Stimulated activated CD4-positive, alpha-beta T cell treated with anti-CD3 and anti-CD28 coated beads, TNF-alpha, amount 100 ng/mL, for 4 hours (primary cell): ENCODE measurements at places on chromosomes 2 and 18.

- no peak for DNase-seq
Observed at GRCh38 chr2:61906186-61906470, 654 bp downstream of the COMMD1 start.

GRCh38 chr18:46353460-46353859 is 249.3 kb downstream of the HAUS1 start:
- DNase-seq: no peak

DNA sequence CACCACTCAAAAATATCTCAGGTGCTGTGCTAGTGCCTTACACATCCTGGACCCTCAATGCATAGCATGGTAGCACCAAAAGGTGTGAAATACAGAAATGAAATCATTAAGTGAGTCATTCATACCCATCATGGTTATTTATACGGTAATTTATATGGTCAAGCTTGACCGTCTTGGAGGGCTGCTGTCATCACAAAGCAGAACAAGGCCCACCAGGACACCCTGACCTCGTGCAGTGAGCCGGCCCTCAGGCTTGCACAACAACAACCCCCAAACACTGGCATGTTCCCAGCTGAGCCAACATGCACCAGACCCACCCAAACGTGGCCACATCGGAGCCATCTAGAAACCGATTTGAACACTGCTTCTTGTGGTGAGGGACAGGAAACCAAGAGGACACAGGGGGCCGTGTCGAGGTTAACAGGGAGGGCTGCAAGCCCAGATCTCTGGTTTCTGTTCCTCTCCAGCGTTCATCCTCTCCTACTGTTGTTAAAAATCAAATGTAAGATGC is 378.5 kb upstream of the ID2 start:
- peak; percentile 27 for DNase-seq

GRCh38 chr2:32865399-32866068 is 81.2 kb upstream of the LTBP1 start:
- no peak for DNase-seq

DNA sequence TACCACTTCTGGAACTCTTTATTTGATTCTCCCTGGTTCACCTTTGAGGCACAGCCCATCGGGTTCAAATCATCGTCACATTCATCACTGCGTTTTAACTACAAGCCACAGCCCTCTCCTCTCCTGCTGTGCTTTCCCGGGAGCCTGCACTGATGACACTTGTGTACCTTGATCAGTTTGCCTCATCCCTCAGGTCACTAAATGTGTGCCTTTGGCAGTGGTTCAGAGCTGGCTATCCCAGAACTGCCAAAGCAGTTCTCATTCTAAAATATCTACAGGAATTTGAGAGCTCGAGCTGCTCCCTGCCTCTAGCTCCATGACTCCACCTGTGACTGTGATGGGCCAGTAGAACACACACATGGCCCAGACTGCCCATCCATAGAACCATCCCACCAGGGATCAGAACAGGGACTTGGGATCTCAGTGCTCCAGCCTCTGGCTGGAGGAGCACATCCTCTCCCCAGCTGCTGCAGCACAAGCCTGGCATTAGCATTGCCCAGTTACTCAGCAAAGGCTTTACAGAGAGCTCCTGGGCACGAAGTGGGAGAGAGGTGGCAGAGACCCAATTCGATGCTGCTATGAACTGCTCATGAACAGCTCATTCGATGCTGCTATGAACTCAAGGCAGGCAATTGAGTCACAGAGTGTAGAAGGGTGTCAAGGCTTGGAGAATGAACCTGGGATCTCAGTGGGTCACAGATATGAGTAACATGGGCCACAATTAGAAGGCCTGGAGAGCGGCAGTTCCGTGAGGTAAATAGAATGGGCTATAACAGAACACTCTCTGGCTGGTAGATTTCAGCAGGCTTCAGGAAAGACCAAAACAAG is 41.9 kb downstream of the EVA1A start:
- DNase-seq: no peak

DNA sequence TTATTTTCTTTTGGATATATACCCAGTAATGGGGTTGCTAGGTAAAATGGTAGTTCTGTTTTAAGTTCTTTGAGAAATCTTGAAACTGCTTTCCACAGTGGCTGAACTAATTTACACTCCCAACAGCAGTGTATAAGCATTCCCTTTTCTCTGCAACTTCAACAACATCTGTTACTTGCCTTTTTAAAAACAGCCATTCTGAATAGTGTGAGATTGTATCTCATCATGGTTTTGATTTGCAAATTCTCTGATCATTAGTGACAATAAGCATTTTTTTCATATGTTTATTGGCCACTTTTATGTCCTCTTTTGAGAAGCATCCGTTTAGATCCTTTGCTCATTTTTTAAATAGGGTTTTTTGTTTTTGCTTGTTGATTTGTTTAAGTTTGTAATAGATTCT is 291.3 kb upstream of the COL3A1 start:
- DNase-seq: no peak

DNA sequence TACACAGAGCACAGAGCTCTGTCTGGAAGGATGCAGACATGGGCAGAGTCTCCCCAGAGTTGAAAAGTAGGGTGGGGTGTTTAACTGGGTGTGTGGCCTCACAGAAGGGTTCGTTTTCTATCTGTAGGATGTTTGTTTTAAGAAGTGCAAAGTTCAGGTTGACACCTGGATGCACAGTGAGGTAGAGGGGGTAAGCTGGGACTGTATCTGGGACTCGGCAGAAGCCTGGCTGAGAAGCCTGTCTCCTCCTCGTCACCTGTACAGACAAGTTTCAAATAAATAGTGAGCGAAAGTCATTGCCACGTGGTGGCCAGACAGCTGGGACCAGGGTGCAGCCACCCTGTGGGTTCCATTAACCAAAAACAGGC is 145.9 kb downstream of the KLHL29 start:
- DNase-seq: no peak

GRCh38 chr2:182426082-182426917 is 536 bp downstream of the PDE1A start:
- DNase-seq: no peak

- peak; percentile 10 for DNase-seq
Observed at GRCh38 chr2:207143215-207144172, 22.3 kb downstream of the KLF7 start.

DNA sequence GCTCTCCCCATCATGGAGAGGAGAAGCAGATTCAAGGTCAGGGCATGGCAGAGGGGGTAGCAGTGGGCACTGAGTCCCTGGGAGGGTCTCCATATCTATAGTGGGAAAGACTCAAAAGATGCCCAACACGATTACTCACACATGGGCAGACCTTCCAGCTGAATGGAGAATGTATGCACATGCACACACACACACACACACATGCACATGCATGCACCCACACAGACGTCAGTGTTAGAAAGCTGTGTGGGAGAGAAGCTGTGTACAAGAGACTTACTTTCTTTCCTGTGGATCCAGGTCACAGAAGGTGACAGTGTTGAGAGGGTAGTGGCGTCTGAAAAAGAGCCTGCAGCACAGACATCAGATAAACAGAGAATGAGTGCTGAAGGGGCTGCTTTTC is 194.5 kb downstream of the TNS1 start:
- no peak for DNase-seq

DNA sequence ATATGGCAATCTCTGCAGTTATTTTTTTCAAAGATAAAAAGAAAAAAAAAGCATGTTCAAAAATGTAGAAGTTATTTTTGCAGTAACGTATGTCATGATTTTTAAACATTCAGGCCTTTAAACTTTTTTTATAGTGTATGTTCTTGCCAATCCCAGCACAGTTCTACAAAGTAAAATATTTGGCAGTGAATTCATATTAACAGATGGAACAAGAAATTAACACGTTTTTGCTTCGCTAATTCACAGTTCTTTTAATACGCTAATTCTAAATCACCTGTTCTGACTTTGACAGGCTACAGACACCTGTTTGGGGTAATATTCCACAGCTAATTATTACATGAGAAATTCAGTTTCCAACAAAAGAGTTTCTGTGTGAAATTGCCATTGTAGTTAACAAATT is 183.2 kb downstream of the ARHGAP15 start:
- DNase-seq: no peak

GRCh38 chr2:48529194-48529593 is 760 bp upstream of the STON1 start:
- no peak for DNase-seq

- DNase-seq: no peak
Observed at GRCh38 chr18:36012891-36013290, 40.4 kb downstream of the RMP24 start.

DNA sequence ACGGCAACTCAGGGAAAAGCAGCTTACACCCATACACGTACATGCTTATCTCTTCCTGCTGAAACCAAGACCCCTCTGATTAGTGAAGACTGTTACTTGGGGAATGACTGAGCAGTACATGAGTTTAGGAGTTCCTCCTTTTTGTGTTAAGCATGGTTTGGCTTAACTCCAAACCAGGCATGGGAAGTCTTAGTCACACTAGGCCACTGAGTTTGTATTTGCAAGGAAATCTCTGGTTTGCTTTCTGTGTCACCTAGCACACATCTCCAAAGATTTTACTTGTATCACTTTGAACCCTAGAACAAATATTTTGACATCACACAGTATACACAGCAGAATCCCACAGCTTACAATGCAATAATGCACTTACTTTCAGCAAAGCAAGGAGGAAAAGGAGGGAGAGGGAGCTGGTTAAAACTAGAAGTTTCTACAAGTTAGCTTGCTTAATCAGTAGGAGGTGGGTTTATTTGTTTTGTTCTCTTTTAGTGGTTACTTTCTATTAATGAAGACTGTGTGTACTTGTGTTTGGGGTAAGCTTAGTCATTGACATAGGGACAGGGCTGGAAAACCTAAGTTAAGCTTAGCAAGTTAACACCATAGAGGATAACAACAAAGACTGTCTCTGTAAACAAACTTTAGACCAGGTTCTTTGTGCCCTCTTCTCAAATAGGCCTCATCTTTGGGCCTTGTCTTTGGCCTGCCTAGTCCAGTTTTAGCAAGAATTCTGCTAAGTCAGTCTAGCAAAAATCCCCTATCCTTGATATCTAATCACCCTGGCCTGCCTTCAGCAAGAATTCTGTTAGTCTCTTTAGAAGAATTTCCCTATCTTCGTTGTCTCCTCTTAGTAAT is 219.4 kb downstream of the MREG start:
- no peak for DNase-seq

DNA sequence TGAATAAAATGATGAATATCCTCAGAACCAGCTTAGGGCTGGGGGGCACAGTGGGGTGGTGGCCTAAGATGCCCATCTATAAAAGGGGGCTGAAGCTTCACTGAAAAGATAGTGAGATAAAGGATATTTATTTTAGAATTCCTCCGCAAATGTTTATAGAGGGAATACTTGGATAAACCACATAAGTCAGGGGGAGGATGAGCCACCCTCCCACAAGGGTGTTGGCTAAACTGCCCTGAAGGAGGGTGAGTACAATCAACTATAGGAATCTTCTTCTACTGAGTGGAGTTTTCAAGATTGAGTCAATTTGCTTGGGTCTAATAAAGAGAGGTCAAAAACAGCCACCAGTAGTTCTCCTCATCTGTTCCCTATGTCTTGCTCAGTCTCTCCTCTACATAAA is 114.5 kb upstream of the TANK start:
- DNase-seq: no peak

GRCh38 chr2:231475965-231476364 is 11.7 kb upstream of the NCL start:
- no peak for DNase-seq

DNA sequence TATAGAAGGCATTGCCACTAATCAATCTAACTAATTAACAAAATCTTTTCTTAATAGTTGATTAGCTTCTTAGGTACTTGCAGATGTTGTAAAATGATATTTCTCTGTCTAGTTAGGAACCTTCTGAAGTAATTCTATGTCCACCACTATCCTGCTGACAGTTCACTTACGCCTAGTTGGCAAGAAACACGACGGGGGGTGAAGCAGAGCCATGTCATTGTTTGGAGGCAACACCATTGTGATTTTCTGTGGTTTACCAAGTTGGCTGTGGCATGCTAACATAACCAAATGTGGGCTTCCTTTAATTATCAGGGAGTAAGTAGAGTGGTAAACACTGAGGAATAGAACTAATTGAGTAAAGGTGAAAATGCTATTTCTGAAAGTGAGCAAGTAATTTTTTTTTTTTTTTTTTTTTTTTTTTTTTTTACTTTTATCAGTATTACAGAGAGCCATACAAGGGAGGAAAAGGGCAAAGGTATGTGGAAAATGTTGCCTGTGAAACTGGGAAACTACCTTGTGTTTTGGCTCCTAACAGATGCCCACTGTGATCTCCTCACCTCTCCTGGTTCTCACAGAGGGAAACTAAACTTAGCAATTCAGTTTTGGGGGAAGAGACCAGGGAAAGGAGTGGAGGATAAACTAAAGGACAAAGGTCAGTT is 126.8 kb downstream of the MEIS1 start:
- no peak for DNase-seq

GRCh38 chr2:72933646-72934151 is 16.4 kb downstream of the EMX1 start:
- DNase-seq: no peak

DNA sequence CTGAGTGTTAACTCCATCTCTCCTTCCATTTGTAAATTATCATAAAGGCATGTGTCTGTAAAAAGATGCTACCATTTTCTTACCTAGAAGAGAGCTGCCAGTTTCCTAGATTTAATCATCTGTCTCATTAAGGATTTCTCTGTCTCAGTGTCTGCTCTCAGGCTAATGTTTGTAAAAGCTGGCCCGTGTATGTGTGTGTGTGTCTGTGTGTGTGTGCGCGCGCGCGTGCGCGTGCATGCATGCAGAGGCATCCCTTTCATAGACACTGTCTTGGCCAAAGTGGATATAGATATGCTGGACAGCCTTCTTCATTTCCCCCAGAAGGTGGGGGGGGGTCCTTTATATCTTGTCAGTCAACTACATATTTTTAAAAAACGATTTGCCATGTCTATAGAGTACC is 18.9 kb downstream of the MGAT5 start:
- no peak for DNase-seq

GRCh38 chr2:101310090-101310833 is 1.8 kb upstream of the RNF149 start:
- DNase-seq: no peak

- no peak for DNase-seq
Observed at GRCh38 chr18:9731380-9731779, 23.3 kb downstream of the RAB31 start.

DNA sequence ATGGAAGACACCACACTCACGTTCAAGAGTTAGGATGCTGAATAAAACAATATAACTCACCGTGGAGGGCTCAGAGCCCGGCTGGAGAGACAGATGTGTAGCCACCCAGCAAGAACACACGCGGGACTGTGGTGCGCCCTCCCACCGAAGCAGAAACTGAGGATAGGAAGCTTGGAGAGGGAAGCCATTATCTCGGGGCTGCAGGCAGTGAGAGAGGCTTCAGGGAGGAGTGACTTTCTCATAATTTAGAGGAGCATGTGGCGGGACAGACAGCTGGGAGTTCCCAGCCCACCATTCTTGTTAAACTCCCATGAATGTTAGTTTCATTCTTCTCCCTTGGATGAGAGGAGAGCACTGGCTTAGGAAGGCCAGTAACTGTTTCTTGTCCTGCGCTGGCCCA is 96.4 kb downstream of the MAPRE2 start:
- DNase-seq: no peak

DNA sequence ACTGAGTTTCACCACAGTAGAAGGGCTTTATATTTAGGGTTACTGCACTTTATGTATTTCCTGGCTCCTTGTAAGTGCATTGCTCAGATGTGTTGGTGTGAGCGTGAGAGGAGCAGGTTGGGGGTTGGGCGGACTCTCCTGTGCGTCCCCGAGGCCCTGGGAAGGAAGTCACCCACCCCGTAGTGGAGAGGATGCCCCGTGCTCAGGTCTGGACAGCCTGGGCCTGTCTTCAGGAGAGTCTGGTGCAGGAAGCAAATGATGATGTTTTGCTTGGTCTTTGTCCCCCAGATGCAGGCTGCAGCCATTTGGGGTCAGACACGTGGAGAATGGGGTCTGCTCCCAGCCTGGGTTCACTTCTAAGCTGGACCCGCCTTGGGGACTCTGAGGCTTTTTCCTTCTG is 182.8 kb downstream of the LDLRAD4 start:
- no peak for DNase-seq
